SHP77 (cell line): ENCODE measurements at places on chromosomes 11 and 22.

DNA sequence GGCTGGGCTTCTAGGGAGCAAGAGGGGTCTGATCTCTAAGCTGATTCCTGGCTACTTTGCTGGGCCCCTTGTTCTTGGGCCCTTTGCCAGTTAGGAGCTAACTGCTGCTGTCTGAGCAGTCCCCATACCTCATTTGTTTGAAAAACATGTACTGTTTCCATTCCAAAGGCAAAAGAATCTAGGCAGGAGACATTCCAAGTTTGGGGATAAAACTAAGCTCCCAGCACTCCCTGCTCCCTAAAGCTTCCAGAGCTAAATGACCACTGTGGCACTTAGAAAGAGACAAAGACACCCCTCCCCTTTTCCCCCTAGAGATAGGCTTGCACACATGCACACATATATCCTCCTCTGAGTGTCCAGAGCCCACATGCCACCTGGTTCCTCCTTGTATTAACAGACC, 22.7 kb upstream of the RRM1 start:
- DNase-seq = no peak

GRCh38 chr22:50606946-50607658, 6.5 kb downstream of the MAPK8IP2 start:
- no peak for DNase-seq

DNA sequence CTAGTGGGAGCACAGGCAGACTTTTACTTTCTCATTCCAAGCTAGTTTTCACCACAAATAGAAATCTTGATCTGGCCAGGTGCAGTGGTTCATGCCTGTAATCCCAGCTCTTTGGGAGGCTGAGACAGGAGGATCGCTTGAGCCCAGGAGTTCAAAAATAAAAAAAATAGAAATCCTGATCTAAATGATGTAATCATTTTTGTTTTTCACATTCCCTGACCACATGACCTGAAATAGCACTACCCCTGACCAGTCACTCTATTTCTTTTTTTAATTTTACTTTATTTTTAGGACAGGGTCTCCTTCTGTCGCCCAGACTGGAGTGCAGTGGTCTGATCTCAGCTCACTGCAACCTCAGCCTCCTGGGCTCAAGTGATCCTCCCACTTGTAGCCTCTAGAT, 2.3 kb upstream of the TCN2 start:
- DNase-seq = no peak

DNA sequence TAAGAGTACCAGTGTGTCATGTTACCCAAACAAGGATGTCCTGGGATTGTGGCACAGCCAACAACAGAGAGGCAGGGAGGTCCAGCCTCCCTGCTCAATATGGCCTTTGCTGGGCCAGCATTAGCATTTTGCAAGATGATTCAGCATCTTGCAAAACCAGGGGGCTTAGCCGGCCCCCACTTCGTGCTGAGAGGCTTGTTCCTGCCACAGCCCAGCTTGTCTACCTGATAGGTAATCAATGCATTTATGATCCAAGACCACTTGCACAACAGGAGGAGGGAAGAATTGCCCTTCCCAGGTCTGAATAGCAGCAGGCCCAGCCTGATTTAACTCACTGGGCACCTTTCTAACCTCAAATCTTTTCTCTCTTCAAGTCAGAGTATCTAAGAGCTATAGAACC, 189.0 kb upstream of the SYT13 start:
- no peak for DNase-seq

- DNase-seq = no peak
Observed at GRCh38 chr11:62122076-62122475, 1.7 kb upstream of the INCENP start.

DNA sequence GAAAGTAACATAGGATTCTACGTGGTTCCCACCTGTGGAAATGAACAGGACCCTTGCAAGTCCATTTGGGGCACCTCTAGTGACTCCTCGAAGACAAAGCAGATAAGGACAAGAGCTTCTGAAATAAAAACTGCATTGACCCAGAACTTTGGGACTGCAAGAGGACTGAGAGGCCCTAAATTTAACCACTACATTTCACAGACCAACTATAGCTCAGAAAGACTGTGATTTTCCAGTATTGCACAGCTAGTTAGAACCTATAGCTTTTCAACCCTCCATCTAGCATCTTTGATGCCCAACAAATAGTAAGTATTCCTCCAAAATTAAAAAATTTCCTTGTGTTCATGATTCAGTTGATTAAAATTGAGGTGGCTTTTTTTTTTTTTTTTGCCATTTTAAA, 107.6 kb upstream of the CD44 start:
- no peak for DNase-seq

- no peak for DNase-seq
Observed at GRCh38 chr11:44718612-44719390, 8.0 kb upstream of the TSPAN18 start.

GRCh38 chr22:25364736-25365241, 145.3 kb downstream of the CRYBB2 start:
- DNase-seq = no peak

GRCh38 chr22:39597236-39597869, 26.8 kb downstream of the CACNA1I start:
- DNase-seq = no peak

DNA sequence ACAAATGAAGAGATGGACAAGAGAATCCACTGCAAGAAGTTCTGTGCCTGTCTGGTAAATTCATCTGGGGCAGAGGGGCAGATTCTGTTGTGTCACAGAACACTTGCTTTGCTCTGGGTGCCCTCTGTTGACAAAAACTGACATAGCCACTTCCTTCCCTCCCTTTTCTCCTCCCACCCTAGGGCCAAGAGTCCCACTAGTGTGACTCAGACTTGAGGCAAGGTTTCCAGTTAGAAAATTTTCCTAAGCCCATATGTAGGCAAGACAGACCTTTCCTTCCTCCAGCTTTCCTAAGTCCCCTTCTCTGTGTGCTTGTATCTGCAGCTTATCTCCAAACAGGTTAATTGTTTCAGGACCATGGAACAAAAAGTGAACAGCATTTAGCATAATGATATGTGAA, 106.8 kb downstream of the RBFOX2 start:
- DNase-seq = peak; percentile 49

GRCh38 chr11:131129474-131129873, 213.2 kb upstream of the SNX19 start:
- DNase-seq = no peak

- DNase-seq = no peak
Observed at GRCh38 chr11:56688554-56689100, 10.3 kb upstream of the OR9G1 start.

DNA sequence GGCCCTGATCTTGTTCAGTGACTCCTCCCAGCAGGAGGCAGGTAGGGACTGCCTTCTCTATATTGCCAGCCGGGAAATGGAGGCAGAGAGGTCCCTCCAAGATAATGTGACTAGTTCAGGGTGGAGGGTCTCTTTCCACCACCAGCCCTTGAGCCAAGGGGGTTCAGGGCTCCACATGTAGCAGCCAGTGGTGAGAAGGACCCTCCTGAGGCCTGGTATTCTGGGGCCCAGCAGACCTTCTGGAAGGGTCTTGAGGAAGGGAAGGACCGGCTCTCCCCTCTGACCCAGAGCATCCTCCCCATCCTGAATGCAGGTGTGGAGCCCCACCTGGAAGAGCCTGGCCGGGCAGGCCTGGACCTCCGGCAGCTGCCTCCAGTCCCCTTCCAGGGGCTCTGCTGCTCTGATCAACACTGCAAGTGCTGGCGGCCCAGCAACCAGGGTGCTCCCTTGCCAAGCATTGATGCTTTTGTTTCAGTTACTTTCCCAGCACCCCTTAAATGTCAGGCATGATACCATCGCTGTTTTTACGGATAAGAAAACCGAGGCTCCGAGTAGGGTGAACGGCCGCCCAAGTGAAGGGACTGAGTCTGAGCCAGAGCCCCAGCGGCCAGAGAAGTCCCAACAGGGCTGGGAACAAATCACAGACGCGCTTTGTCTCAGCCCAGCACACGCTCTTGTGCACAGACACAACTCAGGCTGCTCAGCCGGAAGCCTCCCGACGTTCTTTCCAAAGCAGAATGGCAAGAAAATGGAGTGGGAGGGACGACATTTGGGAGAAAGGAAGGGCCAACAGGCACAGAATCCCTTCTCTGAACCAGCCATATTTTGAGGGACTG, 38.8 kb downstream of the DKK3 start:
- no peak for DNase-seq

GRCh38 chr11:111937844-111938243, 701 bp downstream of the DIXDC1 start:
- no peak for DNase-seq

DNA sequence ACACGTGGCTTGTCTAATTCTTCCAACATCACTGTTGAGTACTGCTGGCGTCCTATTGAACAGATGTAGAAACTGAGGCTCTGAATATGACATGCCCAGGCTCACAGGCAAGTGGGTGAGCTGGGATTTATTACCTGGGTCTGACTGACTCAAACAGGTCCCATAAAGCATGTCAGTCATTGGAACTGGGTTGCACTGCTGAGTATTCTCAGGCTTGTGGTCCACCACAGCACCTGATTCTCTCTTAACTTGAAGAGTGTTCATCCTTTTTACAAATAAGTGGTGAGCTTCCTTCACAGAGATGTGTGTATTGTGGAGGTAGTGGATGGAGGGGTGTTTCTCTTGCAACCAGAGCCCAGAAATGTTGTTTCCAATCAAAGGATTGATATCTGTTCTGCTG, 44.5 kb downstream of the SC5D start:
- DNase-seq = no peak

DNA sequence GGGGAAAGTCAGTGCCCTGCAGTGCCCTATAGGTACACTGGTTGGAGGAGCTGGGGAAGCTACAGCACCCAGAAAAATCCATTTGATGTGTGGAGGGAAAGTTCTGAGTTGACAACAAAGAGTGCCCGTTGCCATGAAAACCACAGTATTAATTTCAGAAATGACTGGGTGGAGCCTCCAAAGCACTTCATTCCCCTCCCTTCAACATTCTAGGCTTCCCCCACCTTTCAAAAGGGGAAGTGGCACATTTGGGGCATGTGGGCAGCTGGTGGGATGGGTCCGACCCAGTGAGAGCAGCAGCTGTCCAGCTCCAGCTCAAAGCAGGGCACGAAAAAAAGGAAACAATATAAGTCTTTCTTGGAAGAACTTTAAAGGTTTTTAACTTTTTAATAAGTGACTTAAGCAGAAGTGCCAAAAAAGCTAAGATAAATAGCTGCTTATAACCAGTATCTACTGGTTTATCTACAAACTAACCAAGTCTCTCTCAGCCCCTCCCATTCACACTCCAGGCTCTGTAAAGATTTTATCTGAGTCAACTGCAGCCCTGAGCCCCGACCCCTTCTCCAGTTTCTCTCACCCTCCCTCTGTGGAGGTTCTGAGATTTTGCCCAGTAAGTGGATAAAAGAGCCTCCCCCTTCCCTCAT, 9.0 kb upstream of the AHNAK start:
- DNase-seq = no peak

GRCh38 chr22:38837414-38837928, 6.4 kb downstream of the NPTXR start:
- DNase-seq = no peak

GRCh38 chr11:58626934-58627483, 4.5 kb downstream of the CNTF start:
- DNase-seq = no peak

- DNase-seq = no peak
Observed at GRCh38 chr11:132336781-132337535, 966.5 kb downstream of the NTM start.

GRCh38 chr11:19753451-19754106, 40.9 kb downstream of the NAV2 start:
- DNase-seq = no peak

DNA sequence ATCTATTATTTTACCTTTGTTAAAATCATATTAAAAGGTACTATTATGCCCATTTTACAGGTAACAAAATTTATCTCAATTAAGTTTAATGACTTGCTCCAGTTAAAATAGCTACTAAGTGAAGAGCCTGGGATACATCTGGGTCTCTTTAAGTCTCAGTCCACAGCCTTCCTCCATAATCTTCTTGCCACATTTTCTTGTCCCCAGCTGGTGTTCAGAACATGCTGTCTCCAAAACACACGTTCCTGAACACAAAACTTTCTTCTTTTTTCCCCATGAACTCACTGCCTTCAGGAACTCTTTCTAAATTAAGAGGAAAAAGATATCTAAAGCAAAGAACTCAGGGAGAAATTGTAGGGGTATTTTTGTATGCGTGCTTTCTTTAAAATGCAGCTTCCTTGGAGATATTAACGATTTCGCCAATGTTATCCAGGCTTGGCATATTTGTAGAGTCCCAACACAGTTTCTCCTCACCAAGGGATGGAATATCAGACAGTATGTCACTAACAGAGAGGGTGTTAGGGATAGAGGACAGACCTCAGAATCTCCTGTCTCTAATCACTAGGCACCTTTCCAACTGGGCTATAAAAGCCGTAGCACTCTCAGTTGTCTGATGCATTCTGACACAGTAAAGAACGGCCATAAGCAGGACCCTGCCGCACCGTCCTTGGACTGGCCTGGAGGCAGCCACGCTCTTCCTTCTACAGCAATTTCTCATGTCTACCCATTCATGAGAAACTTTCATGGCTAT, 232.8 kb upstream of the BLID start:
- no peak for DNase-seq

DNA sequence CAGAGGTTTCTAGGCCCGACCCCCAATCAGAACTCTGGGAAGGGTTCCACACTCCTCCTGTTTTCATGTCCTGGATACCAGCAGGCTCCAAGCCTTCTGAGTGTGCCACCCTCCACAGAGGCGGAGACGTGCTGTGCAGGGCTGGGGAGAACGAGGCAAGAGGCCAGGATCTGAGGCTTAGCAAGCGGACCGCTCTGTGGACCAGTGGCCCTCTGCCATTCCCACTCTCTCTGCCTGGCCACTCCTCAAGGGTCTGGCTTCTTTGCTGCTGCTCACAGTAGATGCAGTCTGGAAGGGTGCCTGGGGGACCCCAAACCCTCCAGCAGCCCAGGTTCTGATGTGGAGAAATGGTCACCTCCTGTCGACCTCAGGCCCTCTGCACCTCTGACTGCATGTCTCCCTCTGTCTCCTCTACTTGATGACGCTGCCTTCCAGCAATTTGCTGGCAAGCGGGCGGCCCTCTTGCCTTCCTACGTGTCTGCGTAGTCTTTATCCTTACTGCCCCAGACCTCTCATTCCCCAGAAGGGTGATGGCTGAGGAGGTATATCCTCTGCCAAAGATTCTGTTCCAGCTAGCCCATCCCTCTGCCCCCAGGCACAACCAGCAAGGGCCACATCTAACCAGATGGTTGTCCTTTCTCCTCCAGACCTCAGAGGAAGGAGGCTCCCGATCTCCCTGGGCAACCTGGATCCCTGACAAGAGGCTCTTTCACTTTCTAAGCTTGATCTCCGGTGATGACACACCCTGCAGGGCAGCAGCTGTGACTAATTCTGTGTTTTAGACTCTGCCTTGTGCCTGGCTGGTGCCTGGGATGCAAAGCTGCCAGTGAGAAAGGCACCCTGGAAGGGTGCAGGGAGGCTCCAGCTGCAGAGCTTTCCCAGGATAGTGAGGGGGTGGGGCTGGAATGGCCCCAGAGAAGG, 87.3 kb downstream of the NAT10 start:
- no peak for DNase-seq
